ENCODE measurements at places on chromosomes 6 and 20. TPM values are rescaled to one million over a fixed set of nuclear protein-coding genes. Genes with fewer than 3 reads are reported as not detected.

DNA sequence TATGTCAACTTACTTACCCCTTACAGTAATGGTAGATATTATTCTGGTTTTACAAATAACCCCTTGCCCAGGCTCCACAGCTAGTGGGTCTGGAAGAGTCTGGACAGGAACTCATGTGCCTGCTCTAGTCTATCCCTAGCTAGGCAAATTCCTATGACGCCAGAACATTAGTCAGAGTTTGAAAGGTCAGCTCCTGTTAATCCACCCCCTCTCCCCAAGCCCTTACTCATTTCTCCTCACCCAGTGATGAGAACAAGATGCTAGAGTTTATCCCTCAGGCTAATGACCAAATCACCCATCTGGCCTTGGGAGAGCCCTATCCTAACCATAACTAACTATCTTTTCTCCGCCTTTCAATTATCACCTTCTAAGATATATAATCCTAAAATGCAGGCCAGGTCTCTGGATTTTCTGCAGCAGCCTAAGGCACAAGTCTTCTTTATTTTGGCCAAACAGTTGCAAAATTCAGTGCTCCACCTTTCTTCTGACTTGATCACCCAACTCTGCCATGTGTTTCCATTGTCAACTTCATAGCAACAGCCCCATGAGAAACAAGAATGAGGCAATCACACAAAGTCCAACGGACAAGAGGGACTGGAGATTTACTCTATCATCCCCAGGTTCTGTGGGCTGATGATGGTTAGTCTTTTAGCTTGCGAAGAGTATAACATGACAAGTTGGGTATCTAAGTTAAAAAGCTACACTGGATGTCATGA lies 113.3 kb downstream of the TASP1 start:
- DNase-seq: no peak

GRCh38 chr20:15287329-15287728 lies 949.9 kb upstream of the FLRT3 start:
- DNase-seq: no peak

- DNase-seq: no peak
Measured at GRCh38 chr6:98920904-98921431, 26.8 kb downstream of the FBXL4 start.

DNA sequence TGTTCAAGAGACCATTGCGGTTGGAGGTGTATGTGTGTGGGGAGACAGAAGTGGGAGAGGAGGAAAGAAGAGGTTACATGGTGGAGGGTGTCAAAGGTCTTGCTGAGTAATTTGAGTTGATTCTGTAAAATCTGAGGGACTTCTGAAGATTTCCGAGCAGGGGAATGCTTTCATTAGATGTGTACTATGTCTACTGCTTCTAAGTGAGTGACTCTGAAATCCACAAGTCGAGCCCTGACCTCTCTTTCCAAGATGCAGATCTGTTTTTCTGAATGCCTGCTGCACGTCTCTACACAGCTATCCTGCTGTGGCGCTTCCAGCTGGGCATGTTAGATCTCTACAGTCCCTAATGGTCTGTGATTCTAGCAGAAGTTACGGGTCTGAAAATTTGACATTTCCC lies 209.8 kb downstream of the ATXN1 start:
- no peak for DNase-seq

DNA sequence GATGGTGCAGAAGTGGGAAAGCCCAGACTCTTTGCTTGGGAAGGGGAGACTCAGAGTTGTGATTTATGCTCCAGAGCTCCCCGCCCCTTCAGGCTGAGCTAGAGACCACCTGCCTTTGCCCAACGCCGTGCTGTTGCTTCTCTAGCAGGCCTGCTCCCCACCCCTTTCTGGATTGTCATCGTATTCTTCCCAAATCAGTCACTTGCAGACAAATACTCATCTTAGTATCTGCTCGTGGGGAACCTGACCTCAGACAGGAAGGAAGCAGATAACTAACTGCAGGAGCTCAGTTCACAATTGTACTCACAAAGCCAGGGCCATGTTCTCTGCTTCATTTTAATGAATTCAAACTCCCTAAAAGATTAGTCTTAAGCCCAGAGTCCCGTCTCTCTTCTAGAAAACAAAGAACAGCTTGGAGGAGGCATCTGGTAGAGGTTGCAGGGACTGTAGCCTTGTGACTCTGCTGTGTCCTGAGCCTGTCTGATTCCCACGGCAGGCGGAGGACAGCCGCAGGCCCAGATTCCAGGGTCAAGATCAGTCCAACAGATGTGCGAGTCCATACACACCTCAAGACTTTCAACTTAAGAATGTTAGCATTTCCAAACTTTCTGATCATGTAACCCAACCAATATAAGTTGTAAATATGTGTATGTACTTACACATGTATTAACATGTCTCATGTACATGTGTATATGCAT lies 57.2 kb upstream of the GGTLC1 start:
- DNase-seq: no peak

The HUS1B gene
- 0.70 TPM for total RNA-seq

The PABPC1L gene
- total RNA-seq: 123 TPM

All from endodermal cell (in vitro differentiated cells).